Stimulated activated CD8-positive, alpha-beta memory T cell treated with anti-CD3 and anti-CD28 coated beads, Interleukin-4, amount 100 ng/mL, for 4 hours (primary cell): ENCODE measurements at places on chromosomes 6 and 20.

DNA sequence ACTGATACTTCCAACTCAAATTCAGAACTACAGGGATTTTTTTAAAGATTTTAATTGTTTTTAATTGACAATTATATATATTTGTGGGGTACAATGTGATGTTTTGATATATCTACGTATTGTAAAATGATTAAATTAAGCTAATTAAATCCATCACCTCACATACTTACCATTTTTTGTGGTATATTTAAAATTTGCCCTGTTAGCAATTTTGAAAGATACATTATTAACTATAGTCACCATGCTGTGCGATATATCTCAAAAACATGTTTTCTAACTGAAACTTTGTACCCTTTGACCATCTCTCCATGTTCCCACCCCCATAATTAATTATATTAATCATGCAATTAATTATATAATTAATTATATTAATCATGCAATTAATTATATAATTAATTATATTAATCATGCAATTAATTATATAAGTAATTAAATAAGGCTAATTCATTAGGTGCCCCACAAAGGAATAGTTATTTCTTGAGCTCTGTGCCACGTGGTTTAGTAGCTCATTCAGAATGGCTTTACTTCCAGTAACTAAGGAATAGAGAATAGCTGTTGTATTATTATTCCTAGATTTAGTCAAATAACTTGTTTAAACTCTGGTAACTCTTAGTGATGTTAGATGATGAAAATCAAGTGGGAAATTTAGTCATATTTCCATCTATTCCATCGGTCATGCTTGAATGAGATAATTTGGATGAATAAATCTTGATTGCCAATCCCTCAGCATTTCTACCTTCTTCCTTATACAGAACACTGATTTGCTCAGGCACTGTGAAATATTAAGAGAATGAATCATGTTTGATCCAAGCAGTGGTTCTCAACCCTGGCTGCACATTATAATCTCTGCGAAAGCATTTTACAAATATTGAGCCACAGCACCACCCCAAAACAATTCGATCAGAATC is 25.1 kb downstream of the LOC128125822 start:
- DNase-seq: no peak

DNA sequence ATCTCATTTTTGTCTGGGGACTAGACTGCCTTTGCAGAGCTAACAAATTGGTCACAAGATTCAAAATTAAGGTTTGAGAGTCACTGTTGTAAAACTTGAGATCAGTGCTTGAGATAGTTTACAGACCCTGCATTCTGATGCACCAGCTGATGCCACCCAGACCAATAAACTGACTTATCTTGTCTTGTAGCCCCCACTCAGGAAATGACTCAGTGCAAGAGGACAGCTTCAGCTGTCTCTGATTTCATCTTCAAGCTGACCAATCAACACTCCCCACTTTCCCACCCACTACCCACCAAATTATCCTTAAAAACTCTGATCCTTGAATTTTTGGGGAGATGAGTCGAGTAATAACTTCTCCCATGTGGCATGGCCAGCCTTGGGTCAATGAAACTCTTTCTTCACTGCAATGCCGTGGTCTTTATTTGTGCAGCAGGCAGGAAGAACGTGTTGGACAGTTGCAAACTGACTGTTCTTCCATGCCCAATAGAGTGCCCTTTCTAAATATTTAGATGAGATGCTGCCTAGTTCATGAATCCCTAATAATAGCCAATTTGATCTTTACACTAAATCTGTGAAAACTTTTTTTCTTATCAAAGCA is 48.3 kb upstream of the PROKR2 start:
- no peak for DNase-seq

DNA sequence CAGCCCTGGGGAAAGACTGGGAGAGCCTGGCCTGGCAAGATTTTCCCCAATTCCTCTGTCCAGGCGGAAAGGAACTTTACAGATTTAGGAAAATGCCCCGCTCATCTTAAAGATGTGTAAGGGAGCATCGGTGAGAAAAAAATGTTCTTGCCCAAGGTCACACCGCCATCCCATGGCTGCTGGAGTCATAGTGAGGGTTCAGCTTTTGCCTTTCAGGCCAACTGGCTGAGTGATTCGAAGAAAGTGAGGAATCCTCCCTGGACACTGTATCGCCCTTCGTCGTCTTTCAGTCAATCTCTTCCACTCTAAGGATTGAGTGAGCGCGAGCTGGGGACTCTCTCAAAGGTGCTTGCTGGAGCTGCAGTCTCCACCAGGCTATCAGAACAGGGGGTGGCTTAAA is 1.4 kb downstream of the WFDC2 start:
- DNase-seq: no peak

DNA sequence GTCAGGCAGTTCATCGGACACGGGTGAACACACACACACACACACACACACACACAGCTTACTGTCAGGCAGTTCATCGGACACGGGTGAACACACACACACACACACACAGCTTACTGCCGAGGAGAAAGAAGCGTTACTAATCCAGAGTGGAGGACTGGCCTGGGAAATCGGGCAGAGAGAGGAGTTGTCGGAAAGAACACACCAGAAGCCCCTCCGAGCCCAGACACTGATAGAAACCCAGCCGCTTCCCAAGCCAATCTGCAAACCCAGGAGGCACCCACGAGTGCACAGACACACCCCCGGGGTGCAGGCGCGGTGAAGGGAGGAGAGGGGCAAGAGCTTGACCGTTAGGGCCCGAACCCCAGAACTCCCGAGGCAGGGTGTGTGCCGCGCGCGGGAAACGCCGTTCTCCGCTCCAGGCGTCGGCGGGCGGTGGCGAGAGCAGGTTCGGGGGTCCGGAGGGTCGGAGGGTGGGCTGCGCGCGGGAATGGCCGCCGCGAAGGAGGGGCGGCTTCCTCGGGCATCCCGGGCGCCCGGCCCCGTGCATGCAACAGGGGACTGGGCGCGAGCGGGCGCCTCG is 636 bp downstream of the ELOVL2 start:
- no peak for DNase-seq

GRCh38 chr6:89977808-89978748 is 83.8 kb downstream of the GJA10 start:
- no peak for DNase-seq

DNA sequence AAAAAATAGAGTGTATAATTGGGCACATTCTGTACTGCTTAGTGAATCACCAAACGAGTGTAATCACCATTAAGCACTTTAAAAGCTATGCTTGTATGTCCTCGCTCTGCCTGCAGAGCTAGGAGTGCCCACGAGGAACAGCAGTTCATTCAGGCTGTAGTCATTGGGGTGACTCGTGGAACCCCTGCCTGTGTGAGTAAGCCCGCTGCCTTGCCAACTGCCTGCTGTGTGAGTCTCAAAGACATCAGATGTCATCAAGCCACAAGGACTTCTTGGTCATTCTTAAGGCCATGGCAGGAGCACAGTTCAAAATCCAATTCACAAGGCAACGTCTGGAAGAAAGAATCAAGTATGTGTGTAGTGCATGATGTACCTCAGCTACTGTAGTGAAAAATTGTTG is 60.4 kb downstream of the FOXO3 start:
- DNase-seq: no peak
